ENCODE measurements at places on chromosomes 12 and 14.
A peak's percentile ranks its signal among the peaks of the same experiment; 100 is the strongest.

DNA sequence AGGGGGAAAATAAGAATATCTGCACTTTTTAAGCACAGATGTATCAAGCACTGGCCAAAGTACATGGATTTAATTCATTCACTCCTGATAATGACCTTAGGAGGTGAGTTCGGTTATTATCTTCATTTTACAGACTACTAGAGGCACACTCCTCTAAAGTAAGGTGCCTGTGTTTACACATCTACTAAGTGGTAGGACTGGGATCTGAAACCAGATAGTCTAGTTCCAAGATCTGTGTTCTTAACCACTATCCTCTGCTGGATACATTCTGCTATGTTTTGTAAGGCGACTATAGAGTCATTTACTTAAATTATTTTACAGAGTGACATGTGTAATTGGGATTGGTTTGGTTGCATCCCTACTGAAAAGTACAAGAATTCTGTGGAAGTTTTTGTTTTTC lies 175.3 kb downstream of the ESR2 start:
- no peak for DNase-seq

- no peak for DNase-seq
These were observed 7.9 kb downstream of the ATF7 start for GRCh38 chr12:53618275-53618674.

- DNase-seq: no peak
These were observed 144.0 kb upstream of the PLEKHG7 start for GRCh38 chr12:92558806-92559205.

- DNase-seq: no peak
These were observed 337.6 kb upstream of the CLEC14A start for GRCh38 chr14:38593476-38593875.

GRCh38 chr12:108788911-108789310 lies 57.6 kb upstream of the CORO1C start:
- no peak for DNase-seq

DNA sequence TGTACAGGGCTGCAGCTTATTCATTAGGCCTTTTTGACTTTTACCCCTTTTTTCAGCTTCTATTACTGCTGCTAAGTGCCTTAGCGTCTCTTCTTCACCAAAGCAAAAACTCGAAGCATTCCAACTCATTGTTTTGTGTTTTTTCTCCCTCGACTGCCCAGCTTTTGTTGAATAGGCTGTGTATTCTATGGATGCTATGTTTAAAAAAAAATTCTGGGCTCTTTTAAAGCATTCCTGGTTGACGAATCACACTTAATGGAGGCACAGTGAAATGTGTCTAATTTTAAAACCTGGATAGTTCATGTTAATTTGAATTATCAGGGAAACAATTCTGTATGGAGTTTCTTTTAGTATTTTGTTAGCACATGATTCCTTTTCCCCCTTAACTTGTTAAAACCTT lies 29.7 kb downstream of the KTN1 start:
- no peak for DNase-seq

DNA sequence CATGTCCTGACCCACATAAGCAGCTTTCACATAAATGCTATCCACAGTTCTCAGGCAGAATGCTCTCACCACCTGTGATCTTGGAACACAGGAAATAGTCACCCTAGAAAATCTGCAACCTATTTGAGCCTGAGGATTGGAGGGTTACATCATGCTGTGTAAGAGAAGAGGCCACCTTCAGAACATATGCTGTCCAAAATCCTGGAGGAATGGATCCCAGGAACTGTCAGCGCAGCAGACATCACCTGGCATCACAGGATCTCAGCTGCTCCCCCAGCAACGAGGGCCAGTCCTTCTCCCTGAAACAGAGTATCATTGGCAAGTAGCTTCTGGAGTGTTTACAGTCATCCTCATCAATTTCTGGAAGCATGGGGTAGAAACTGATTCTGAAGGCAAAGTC lies 63.2 kb upstream of the LTA4H start:
- DNase-seq: no peak

- DNase-seq: no peak
These were observed 18.4 kb upstream of the FOS start for GRCh38 chr14:75260025-75260763.

- no peak for DNase-seq
These were observed 132.5 kb downstream of the GPR135 start for GRCh38 chr14:59332727-59333126.

GRCh38 chr12:90020881-90021280 lies 312.2 kb upstream of the ATP2B1 start:
- DNase-seq: no peak

- no peak for DNase-seq
These were observed 34.0 kb downstream of the CD9 start for GRCh38 chr12:6234214-6234613.

DNA sequence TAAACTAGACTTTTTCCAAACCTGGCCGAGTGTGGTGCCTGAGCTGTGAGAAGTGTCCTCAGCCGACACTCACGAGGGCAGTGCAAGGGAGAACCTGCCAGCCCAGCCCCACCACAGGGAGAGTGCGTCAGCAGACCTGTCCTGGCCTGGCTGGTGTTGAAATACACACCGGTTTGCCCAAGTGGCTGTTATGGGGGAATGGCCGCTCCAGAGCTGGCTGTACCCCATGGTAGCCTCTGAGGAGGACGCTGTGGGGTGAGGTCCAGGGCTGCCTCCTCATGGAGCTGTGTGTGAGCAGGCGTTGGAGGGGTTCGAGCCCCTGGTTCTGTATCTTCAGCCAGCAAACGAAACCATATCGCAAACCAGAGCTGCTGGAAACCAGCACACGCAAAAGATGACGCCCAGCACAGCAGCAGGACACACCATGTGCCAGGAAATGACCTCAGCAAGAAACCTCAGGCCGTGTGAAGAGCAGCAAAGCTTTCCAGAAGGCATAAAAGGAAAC lies 9.4 kb downstream of the ANKRD9 start:
- DNase-seq: peak; percentile 77

DNA sequence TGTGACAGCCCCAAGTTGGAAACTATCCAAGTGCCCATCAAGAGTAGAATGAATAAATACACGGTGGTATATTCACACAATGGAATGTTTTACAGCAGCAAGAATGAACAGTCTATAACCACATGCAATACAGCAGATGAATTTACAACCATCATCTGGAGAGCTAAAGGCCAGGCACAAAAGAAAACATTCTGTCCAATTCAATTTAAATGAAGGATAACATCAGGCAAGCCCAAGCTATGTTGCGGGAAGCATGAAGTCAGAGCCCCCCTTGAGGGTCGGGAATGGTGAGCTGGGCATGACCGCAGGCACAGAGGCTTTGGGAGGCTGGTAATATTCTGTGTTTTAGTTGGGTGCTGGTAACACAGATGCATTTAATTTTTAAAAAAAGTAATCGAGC lies 76.0 kb downstream of the SYNE3 start:
- no peak for DNase-seq

DNA sequence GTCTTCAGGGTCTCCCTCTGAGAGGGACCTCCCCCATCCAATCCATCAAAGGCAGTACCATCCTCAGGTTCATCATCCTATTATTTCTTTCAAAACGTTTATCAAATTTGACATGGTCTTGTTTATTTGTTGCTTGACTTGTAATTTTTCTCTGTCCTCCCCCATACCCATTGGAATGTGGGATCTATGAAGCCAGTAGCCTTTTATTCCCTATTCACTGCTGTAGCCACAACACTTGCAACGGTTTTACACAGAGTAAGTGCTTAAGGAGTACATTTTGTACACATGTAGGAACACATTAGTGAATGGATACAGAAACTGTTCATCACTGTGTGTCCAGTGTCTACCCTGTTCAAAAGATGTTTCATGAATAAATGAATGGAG lies 41.5 kb downstream of the IGF1 start:
- no peak for DNase-seq

DNA sequence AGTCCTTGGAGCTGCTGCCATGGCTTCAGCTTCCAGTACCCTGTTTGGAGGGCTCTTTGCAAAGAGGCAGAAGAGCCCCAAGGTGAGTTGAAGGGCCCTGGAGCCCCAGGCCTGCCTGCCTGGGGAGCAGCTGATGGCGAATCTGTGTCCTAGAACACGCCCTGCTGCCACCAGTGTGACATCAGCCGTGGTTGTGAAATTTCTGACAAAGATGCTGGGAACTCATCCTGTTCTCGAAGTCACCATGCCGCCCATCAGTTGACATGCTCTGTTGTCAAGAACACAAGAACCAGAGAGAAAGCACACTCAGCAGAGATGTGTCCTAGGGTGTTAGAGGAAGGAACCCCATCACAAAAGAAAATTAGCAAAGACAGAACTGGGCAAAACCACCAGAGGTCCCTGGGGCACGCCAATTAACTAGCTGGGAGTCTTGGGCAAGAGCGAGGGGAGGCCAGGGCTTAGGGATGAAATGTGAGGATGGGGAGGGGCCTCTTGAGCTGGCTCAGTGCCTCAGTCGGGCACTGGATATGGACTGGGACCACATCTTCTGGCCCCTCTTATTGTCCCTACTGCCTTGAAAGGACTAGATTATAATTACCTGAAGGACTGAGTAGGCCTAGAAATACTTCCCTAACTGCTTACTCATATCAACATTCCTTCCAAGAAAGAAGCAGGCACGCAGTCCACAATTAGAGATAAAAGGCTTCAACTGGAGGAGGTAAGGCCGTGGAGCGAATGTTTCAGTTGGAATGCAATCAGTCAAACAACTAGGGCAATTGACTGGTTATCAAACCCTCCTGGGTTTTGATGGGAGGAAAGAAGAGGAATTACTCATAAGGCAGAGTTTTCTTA lies 163.1 kb downstream of the CACNA1C start:
- no peak for DNase-seq

GRCh38 chr12:48202766-48203165 lies 326 bp downstream of the OR10AD1 start:
- DNase-seq: no peak

DNA sequence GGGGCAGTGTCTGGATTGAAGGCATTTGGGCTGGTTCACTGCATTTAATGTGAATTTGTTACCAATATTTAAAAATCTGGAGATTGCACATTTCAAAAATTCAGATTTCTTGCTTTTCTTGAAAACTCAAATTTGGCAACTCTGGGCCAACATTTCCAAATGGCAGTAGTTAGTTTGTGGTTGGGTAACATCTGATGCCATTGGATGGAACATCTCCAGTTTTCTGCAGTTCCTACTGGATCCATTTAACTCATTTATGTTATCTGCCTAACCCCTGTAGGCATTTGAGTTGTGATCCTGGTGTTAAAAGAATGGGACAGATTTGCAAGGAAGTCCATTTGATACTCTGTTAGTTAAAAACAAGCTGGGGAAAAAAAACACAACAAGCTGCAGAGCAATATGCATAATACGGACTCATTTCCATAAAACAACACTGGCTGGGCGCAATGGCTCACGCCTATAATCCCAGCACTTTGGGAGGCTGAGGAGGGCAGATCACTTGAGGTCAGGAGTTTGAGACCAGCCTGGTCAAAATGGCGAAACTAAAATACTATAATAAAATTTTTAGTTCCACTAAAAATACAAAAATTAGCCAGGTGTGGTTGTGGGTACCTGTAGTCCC lies 7.9 kb downstream of the EIF2B2 start:
- DNase-seq: peak; percentile 38

DNA sequence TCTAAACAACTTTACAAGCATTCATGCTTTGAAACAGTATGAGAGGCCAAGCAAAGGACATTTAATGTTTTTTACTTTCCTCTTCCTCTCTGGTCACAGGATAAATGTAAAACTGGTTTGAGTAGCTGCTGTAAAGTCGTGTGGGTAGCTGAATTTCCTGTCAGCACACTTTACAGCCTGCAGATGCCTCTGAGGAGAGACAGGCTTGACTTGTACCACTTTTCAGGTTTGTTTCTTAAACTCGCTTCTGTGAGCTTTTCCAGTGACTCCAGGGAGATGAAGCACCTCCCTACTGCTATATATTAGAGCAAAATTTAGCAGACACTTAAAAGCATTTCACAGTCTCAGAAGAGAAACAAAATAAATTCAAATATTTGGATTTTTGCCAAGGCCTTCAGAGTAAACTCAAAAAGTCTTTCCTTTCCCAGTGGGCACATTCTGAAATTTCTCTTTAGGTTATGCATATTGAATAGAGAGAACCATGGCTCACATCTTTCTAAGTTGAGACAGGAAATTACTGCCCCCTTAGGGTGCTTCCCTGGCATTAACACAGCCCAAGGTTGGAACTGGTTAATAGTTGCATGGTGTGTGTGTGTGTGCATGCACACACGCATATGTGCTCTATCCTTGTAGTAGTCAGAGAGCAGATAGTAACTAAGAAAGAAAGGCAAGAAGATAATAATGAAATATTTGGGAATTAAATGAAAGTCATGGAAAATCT lies 557.3 kb upstream of the MIS18BP1 start:
- DNase-seq: no peak

DNA sequence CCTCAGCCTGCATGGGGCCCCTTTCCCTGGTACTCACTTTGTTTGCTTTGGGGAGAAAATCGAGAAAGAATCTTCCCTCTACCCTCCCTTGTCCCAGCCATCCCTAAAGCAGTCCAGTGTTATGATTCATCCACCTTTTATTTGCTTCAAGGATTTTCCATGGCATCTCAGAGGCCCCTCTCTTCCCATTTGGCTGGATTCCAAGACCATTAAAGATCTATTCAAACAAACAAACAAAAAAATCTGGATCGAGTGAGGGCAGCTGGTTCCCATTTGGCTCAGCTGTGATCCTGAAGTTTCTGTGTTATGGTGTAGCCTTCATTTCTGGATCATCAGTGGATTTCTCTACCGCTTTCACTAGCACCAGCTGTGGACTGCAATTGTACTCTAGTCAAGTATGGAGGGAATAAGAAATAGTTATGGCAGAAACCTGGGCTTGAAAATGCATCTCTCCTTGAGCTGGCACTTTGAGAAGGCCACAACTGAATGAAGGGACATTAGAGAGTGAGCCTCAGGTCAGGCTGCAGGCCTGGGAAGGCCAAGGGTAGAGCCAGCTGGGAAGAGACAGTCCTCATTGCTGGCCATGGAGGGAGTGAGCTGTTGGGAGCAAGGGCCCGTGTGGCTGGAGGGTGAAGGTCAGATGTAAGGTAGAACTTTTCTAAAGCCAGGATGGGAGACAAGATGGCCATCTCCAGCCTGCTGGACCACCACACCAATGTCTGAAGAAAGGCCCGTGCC lies 13.7 kb downstream of the KRT71 start:
- no peak for DNase-seq

DNA sequence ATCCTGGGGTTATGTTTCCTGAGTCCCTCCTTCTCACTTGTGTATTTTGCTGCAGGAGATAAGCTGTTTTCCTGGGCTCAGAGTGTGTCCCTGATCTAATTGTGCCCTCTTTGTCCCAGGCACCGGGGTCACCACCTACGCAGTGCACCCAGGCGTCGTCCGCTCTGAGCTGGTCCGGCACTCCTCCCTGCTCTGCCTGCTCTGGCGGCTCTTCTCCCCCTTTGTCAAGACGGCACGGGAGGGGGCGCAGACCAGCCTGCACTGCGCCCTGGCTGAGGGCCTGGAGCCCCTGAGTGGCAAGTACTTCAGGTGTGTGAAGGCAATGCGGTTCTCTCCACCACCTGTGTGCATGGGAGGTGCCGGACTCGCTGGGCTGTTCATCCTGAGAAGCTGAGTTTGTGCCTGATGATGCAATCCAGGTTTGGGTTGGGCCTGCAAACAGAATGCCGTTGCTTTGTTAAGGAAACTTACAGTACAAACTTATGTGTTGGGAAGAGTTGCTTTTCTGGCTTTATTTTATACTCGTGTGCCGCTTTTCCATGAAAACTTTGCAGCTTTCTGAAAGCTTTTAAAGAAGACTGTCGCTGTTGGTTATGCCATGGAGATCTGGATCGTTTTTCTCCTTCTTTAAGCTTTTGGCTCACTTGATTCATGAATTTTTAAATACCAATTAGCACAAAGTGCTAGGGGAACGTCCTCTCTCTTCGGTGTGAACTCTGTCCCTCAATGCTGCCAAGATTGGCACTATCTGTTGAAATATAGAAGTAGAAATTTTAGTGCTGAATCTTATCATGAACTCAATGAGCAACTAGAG lies 27.6 kb downstream of the RDH12 start:
- DNase-seq: no peak
